ENCODE measurements at places on chromosomes 11 and 22.

DNA sequence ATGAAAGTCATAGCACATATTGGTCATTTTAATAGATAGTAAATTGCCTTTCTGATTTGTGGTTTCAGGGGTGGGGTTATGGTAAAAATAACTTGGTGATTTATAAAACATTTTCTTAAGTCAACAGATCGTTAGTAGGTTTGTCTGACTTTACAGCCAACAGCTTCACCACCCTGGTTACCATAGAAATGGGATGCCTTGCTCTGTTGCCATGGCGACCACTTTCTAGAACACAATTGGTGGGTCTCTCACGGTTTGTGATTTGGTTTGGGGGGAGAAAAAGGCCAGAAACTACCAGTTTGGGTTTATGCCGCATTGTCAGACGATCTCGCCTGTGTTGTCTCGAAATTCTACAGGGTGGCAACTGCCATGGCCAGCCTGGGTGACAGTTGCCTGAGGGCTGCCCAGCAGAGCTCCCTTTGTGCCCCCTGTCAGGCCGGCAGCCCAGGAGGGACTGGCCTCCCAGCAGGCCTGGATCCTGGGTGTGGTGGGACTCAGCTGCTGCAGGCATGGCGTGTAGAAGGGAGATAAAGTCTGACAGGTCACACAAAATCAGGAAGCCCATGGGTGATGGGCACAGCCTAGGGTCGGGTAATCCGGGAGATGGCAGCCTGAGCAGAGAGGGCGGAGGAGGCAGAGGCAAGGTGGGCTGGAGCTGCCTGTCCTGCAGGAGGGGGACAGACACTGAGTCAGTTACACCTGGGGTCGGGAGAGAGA is 30.9 kb downstream of the KCNC1 start:
- DNase-seq, result no peak

GRCh38 chr11:94732617-94733281 is 35.4 kb upstream of the AMOTL1 start:
- no peak for DNase-seq

GRCh38 chr11:68977781-68978625 is 2.8 kb downstream of the MRGPRD start:
- DNase-seq, result no peak

DNA sequence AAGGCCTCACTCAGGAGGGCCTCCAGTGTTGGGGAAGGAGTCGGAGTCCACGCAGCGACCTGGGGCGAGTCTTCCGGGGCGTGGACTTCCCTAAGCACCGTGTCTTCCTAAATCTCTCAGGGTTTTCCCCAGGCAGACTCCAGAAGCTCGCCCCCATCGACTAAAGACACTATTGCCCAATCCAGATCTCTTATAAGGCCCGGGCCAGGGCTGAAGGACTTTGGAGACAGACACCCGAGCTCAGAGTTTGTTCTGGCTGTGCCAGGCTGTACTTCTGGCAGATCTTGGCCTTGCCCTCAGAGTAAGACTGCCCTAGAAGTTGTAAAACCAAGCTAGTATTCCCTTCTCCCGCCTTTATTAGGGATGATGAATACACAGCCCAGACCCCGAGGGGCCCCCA is 191.4 kb downstream of the BUD13 start:
- DNase-seq, result no peak

- no peak for DNase-seq
These were observed 12.2 kb downstream of the TKFC start for GRCh38 chr11:61345170-61345610.

DNA sequence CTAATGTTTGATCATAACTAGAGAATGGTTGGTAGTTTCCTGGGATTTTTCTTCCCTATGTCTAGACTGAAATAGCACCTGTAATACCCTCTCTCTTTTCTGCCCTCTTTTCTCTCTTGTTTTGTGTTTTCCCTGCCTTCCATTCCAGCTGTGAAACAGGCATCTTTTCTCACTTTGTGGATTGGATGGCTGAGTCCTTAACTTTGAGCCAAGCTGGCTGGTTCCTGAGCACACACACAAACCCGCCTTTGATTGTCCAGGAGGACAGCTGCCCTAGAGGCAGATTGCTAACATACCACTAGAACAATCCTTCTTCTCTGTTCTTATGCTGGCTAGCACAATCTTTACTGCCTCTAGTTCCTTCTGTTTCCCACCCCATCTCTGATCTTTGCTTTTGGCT is 17.7 kb downstream of the CTNND1 start:
- DNase-seq, result no peak

- DNase-seq, result no peak
These were observed 6.2 kb downstream of the SYT12 start for GRCh38 chr11:67029146-67029545.

- DNase-seq, result no peak
These were observed 9.0 kb downstream of the FAM118A start for GRCh38 chr22:45318558-45319323.

- DNase-seq, result no peak
These were observed 44.9 kb downstream of the PLEKHA7 start for GRCh38 chr11:16969010-16969999.

DNA sequence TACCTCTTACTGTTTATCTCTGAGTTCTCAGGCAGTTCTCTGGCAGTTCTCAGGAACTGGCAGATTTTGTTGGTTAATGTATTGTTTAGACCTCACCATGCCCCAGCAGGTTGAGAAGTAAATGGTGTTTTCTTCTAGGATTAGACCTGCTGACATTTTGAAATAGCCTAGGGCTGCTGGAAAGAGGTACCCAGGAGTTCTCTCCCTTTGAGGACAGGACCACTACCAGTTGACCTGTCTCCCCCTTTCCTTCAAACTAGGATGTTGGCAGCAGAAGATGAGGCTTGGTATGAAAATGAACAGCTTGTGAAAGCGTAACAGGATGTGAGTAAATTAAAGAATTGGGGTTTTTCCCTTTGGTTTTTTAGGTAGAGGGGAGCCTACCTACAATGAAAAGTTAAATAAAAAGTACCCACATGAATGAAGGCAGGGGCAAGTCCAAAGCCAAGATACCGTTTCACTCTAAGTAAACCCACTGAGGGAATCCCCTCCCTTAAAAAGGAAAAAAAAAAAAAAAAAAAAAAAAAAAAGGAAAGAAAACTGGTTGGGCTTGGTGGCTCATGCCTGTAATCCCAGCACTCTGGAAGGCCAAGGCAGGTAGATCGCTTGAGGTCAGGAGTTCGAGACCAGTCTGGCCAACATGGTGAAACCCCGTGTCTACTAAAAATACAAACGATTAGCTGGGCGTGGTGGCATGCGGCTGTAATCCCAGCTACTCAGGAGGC is 96.2 kb downstream of the PDHX start:
- DNase-seq, result no peak

GRCh38 chr11:103923451-103923931 is 112.9 kb upstream of the DDI1 start:
- DNase-seq, result no peak

Data from GF-D8 (cell line).